ENCODE measurements at places on chromosomes 16 and 17.

DNA sequence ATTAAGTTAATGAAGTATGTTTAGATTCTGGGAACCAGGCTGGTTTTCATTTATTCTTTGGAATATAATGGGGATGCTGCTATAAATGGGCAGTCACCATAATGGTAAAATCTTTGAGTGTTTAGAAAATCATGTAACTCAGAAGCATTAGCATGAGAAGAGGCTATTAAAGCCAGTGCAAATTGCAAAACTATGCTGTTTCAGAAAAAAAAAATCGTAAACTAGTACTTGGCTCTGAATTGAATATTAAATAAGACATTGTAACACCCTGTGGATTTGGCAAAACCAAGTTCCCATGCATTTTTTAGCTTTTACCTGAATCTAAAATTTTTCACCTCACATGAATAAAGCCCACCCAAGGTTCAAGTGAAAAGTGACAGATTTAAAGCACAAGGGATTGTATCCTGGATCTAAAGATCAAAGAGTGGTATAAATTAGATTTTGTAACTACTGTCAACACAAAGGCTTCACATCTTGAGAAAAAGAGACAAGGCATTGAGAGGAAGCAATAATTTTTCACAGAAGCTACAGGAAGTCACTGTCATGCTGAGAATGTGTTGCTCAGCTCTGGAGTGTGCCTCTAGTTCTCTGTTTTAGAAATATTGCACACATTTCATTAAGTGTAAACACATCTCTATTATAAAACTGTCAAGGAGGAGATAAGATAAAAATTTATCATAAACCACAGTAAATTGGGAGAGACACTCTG, 142.2 kb downstream of the ABCA8 start:
- no peak for DNase-seq

DNA sequence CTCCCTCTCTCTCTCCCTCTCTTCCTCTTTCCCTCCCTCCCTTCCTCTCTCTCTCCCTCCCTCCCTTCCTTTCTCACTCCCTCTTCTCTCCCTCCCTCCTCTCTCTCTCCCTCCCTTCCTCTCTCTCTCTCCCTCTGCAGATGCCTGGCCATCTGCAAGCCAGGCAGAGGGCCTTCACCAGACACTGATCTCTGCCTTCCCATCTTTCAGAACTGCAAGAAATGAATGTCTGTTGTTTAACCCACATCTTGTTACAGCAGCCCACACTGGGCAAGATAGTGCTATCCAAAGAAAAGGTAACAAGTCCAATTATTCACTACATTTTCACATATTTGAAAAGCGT, 26.2 kb upstream of the CDRT4 start:
- no peak for DNase-seq

GRCh38 chr16:17552351-17552750, 81.6 kb upstream of the XYLT1 start:
- DNase-seq, result no peak

- DNase-seq, result no peak
Observed at GRCh38 chr16:78199325-78200022, 100.0 kb downstream of the WWOX start.

DNA sequence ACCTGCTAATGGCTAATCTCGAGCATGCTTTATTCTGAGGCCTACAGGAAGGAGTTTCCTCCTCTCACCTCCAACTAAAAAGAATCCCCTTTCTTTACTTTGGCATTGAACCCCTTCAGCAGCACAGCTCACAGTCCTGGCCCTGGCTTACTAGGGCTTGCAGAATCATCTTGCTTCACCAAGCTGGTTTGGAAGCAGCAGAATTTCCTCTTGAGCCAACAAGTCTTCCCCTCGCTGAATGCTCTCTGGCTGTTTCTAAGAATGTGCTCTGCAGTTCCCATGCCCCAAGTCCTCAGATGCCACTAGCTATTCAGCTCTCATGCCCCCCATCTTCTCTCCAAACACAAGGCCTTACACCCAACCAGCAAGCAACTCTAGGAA, 271.2 kb downstream of the NTN1 start:
- no peak for DNase-seq

DNA sequence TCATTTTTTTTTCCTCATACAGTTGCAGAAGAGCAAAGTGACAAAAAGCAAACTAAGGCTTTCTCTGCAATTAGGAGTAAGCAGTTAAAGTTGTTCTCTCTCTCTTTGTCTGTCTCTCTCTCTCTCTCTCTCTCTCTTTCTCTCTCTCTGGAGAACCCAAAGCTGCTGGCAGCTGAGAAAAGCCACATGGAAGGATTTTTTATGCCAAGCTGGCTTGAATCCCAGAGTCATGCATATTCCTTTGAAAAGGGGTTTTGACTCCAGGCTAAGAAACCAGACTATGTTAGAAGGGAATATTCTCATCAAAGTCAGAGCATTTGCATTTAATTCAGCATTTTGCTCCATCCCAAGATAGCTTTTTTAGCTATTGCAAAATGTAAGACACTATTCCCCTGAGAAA, 1114.2 kb upstream of the GOT2 start:
- DNase-seq, result no peak

GRCh38 chr17:8173871-8174322, 2.3 kb downstream of the TMEM107 start:
- no peak for DNase-seq

GRCh38 chr16:66936889-66937554, 1.7 kb downstream of the CES2 start:
- no peak for DNase-seq

DNA sequence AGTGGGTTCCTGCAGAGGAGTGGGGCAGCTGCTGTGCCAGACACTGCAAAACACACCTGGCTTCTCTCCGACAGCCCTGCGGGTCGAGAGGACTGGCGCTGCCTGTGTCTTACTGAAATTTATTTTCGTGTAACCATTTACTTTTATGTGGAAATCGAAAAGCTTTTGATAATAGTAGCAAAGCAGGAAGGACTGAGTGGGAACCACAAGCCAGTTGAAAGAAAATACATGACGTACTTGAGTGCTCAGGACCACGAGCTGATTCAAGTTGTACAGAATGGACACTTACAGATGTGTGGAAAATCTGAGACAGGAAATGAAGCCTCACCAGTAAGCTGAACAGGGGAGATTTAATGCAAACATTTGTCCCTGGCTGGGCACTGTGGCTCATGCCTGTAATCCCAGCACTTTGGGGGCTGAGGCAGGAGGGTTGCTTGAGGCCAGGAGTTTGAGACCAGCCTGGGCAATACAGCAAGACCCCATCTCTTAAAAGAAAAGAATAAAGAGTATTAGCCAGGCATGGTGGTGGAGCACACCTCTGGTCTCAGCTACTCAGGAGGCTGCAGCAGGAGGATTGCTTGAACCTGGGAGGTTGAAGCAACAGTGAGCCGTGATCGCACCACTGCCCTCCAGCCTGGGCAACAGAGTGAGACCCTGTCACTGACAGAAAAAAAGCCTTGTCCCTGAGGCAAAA, 11.3 kb upstream of the RPL13 start:
- no peak for DNase-seq

GRCh38 chr17:75041656-75042280, 5.0 kb downstream of the ATP5PD start:
- no peak for DNase-seq

GRCh38 chr17:79790805-79791734, 5.8 kb downstream of the CBX8 start:
- no peak for DNase-seq

DNA sequence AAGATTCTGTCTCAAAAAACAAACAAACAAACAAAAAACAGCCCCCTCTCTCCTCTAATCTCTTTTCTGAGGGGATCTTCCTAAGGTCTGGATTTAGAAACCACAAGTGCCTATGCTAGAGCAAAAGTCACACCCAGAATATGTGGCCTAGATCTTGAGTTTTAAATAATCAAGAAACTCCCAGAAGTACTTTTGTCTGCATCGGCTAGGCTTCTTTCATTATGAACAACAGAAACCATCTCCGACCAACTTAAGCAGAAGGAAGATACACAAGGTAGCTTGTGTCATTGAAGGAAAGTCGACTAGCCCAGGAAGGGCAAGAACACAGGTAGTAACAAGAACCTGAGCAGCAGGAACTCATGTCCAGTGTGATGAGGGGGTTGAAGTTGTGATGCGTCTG, 73.9 kb upstream of the KIFC3 start:
- DNase-seq, result no peak

DNA sequence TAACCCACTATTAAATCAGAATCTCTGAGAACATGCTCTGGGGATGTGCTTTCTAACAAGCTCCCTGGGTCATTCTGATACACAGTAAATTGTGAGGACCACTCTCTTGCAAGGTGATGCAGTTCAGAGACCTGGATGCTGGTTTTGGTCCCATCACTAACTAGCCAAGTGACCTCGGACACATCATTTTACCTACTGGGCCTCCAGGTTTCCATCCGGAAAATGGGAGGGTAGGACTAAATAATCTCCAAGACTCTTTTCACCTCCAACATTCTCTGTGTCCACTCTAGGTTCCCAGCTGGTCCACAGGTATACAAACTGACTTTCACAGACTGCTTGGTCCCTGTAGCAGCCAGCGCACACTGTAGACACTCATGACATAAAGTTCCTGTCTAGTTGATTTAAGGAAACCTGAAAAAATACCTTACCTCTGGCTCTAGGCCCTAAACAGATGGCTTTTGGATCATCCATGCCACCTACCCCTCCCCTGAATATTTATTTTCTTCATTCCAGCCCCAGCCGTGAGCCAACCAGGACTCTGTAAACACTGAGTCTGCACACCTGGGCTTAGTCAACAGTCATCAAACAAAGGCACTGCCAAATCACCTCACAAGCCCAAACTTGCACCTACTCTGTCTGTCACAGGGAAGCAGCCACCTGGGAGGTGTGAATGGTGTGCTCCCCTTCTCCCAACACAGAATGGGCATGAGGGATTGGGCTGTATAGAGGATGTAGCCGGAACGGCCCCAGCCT, 51.3 kb upstream of the MRPS23 start:
- no peak for DNase-seq

GRCh38 chr17:2689411-2690164, 22.0 kb downstream of the CLUH start:
- no peak for DNase-seq

DNA sequence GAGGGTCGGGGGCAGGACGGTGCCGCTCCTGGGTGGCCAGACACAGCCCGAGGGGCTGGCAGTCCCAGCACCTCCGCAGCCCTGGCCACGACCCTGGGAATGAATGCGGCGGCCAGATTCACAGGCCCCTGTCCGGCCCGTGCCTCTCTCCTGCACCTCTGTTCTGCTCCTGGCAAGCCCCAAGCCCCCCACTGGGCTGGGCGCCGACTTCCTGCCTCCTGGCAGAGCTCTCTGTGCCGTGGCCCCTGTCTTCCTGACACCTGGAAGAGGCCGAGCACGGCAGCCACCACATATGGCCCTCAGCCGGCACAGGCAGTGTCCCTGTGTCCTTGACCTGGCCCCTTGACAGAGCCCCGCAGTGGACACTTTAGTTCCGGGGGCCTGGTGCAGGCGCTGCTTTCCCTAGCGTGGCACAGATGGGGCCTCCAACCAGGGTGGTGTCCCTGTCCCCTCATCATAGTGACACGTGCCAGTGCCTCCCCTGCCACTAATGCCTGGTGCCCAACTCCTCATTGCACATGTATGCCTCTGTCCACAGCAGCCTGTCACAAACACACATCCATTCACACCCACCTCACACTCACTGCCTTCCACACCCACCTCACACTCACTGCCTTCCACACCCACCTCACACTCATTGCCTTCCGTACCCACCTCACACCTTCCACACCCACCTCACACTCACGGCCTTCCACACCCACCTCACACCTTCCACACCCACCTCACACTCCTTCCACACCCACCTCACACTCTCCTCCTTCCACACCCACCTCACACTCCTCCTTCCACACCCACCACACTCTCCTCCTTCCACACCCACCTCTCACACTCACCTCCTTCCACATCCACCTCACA, 110.6 kb upstream of the PLCG2 start:
- no peak for DNase-seq

DNA sequence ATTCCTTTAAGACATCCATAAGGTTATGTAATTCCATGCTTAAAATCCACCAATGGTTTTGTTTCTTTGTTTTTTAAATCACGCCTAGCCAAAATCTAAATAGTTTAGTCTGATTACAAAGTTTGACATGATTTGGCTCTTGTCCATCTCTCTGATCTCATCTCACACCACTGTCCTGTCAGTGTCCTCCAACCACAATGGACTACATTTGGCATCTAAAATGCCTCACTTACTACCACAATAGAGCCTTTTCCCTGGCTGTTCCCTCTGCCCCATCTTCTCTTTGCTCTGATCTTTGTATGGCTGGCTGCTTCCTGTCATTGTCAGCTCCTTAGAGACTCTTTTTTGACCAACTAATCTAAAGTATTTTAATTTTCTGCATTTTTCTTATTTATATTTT, 157.2 kb downstream of the MYO1D start:
- DNase-seq, result no peak

DNA sequence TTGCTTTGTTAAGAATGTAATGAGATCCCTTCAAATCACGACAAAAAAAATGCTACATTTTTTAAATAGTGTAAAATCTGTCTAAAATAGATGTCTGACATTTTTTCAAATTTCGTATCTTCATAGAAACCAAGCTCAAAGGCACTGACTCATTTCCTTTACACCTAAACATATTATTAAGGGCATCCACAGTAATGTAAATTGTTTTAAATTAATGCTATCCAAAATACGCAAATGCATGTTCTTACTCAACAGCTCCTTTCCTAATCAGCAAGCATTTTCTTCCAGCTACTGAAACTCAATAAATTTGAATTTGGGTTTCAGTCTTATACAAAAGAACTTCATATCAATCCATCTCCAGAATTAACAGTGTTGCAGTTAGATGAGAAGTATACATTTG, 4.3 kb downstream of the C16orf87 start:
- no peak for DNase-seq

DNA sequence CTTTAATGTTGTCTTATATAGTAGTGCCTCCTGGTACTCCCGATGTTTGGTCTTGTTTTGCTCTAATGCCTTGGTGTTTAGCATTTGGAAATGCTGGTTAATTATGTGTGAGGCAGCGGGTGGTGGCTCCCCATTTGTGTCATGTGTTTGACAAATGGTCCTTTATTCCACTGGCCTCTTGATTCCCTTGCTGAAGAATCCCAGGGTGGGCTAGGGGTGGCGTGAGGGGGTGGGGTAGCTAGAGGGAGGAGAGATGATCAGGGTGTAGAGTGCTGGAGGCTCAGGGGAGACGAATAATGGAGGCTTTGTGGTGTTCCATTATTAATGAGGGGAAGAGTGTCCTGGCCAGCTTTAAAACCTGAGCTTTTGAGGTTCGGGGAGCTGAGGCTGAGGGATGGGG, 5.4 kb downstream of the DYNLL2 start:
- no peak for DNase-seq

GRCh38 chr17:6755281-6755680, 565 bp upstream of the XAF1 start:
- no peak for DNase-seq

- DNase-seq, result no peak
Observed at GRCh38 chr16:59909262-59909661, 1175.1 kb upstream of the GOT2 start.

- DNase-seq, result no peak
Observed at GRCh38 chr17:31931756-31932155, 5.1 kb upstream of the SUZ12 start.

- DNase-seq, result no peak
Observed at GRCh38 chr16:12901204-12901596, 198 bp upstream of the SHISA9 start.

- no peak for DNase-seq
Observed at GRCh38 chr16:30766206-30766932, 4.2 kb downstream of the RNF40 start.

- no peak for DNase-seq
Observed at GRCh38 chr17:7629939-7630571, at the start of gene SHBG. TSS of gene SHBG (plus strand) at chr17:7630135. CDS start at chr17:7630173, 38 bp downstream.

Data from activated T-helper 1 cell treated with Interleukin-2 at 50 U/mL for 16 hours (primary cell).